ENCODE measurements at places on chromosomes 1 and 21.

GRCh38 chr21:29125191-29125590 is 5.3 kb upstream of the MAP3K7CL start:
- no peak for DNase-seq

DNA sequence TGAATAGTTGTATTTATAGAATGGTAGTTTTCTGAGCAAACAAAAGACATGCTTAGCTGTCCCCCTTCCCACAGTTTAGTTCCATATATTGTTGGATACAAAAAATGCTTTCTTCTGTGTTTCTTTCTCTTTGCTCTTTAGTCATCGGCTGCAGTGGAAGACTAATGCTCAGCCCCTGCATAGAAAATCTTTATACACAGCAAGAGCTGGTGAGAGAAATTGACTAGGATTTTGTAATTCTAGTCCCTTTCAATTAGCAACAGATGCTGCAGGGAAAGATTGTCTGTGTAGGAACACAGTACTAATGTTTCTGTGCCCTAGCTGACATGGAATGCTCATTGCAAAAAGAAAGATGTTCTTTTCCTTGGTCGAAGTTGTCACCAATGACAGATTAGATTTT is 200.9 kb downstream of the RPS6KC1 start:
- no peak for DNase-seq

DNA sequence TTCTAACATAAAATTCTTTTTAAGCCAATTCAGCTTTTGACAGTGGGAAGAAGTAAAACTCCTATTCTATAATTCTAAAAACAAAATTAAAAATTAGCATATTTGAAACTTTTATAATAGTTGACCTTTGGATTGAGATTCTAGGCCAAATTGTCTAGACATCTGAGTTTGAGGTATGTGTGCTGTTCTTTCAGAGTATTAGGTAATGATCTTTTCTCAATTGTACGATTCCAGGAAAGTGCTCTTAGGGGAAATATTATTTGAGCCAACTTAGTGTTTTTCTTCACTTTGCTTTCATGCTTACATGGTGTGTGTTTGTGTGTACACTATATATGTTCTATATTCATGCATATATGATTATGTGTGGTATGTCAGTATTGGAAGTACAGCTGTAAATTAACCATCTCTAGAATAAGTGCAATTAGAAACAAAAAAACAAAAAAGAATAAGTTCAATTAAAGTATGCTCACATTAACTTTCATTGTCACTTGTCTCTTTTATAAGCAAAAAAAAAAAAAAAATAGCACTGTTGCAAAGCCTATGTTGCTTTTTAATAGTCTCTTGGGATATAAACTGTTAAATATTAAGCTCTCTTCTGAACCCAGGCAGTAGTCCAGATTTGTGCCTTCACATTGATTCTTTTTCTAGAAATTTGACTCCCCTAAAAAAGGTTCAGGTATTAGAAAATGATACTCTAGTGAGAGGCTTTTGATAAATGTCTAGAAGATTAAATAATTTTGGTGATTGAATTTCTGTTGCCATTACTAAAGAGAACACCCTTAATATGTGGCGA is 132.2 kb downstream of the ATP5PO start:
- no peak for DNase-seq

GRCh38 chr1:12552111-12552888 is 65.7 kb downstream of the DHRS3 start:
- DNase-seq, result no peak

- no peak for DNase-seq
These were observed 231.7 kb downstream of the HMCN1 start for GRCh38 chr1:185965870-185966269.

DNA sequence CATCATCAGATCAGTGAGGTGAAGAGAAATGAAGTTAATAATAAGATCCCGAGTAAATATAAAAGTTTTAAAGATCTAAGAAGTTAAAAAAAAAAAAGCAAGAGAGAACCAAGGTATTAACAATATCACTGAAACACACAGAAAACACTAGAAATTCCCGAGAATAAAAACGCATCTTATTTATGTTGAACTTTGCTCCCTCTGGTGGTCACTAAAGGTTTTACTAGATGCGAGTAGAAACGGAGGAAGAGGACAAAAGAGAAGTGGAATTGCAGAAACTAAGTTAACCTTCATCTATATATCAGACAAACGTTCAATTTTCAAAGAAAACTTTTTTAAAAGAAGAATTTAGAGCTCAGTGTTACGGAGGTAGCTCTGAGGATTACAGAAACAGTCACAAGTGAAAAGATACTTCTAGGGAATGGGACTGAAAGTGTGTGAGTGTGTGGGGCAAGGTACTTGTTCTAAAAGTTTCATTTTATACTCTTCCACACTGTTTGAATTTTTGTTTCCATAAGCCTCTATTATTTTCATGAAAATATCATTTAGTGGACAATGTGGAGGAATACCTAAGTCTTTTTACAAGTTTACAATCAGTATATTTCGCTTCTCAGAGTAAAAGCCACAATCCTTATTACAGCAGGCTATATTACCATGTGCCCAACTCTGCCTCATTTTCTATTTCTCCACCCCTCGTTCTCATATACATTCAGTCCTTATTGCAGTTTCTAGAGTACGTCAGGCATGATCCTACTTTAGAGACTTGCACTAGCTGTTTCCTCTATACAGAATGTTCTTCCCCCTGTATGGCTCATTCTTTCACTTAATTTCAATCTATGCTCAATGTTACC is 19.7 kb downstream of the ACBD6 start:
- DNase-seq, result no peak

DNA sequence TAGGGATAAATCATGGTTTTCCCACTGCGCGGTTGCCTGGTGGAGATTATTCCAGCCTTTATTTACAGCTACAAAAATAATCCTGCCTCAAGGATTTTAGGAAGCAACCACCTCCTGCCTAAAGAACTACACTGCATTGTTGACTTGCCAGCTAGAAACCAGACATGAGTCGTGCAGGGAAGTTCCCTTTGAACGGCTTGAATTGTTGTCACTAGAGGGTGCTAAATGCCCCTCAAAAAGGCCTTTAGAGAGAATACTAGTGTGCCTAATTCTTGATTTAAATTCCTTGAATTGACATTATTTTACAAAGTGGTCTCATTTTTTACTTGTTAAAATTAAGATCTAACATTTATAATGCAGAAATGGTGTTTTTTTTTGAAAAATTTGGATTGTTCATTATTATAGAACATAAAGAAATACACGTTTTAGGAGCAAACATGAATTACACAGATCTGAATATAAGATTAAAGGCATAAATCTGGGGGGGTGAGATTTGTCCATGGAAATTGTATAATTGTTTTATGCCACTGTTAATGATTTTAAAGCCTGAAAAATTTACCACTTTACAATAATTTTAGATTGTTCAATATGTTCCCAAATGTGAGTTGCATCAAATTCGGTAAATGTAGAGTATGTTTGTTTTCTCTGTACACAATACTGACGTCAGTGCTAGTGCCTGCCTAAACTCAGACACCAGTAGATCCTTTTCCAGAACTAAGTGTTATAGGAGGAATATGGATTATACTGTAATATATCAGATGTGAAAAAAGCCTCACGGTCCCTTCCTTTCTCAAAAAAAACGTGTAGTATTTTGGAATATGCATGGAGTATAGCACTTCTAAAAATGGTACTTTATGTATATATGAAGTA is 7.6 kb upstream of the ERG start:
- no peak for DNase-seq

- no peak for DNase-seq
These were observed 39.4 kb downstream of the LTN1 start for GRCh38 chr21:28953247-28953646.

- no peak for DNase-seq
These were observed 17.4 kb downstream of the CACNA1S start for GRCh38 chr1:201094832-201095231.

- no peak for DNase-seq
These were observed 145.0 kb upstream of the FGGY start for GRCh38 chr1:59151860-59152259.

DNA sequence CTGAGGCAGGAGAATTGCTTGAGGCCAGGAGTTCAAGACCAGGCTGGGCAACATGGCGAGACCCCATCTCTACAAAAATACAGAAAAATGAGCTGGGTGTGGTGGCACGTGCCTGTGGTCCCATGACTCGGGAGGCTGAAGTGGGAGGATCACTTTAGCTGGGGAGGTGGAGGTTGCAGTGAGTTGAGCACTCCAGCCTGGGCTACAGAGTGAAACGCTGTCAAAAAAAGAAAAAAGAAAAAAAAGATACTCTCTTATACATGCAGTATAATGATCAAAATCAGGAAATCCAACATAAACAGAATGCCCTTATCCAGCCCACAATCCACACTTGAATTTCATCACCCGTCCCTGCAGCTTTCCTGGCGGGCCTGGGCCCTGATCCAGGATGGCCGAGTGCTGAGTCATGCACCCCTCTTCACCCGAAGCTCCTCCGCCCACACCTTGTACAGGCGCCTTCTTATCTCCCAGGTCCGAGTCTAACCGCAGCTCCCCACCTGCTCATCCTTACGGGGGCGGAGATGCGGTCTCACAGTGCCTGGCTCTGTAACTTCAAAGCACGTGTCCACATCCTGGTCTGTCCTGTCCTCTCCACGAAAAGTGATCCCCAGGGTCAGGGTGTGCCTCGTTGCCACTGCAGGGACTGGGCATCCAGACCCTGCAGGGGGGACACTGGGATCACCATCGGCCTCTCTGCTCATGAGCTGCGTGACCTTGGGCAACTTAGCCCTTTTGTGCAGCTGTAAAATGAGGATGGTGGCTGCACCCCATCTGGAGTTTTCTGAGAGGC is 120.2 kb upstream of the SLC45A1 start:
- DNase-seq, result no peak

DNA sequence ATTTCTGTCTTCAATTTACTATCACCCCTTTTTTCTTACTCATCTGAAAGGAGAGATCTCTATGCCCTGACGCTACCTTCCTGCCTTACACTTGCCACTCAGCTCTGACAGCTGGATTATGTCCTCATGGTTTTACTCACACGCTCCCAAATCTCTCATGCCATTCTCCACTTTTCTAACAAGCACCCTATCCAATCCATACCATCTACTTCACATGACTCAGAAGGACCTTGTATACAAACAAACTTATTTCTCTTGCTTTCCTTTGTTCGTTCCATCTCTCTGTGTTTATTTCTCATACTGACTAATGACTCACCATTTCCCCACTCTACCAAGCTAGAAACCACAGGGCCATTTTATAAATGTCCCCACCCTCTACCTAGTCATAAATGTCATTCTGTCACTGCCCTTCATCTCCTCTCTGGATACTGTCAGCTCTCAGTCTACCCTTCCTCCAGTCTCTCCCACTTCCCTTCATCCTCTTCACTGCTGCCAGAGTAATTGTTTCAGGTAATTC is 87.3 kb downstream of the USP24 start:
- no peak for DNase-seq

DNA sequence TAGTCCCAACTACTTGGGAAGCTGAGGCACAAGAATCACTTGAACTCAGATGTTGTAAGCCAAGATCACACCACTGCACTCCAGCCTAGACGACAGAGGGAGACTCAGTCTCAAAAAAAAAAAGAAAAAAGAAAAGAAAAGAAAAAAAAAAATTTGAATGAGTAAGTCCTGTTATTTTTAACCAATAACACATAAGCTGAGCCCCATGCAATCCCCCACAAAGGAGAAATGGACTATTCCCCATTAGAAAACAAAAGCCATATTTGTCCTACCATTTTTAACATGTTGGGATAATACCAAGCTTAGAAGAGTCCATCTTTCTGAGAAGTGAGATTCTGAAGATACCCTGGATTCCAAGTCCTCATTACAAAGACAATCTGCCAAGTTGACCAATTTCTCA is 32.4 kb downstream of the LTN1 start:
- no peak for DNase-seq

- no peak for DNase-seq
These were observed 138.5 kb downstream of the SLC45A1 start for GRCh38 chr1:8456308-8456912.

GRCh38 chr1:109777980-109778625 is 14.4 kb upstream of the EPS8L3 start:
- DNase-seq, result no peak

GRCh38 chr21:42013376-42013775 is 3.2 kb upstream of the ZBTB21 start:
- DNase-seq, result no peak

DNA sequence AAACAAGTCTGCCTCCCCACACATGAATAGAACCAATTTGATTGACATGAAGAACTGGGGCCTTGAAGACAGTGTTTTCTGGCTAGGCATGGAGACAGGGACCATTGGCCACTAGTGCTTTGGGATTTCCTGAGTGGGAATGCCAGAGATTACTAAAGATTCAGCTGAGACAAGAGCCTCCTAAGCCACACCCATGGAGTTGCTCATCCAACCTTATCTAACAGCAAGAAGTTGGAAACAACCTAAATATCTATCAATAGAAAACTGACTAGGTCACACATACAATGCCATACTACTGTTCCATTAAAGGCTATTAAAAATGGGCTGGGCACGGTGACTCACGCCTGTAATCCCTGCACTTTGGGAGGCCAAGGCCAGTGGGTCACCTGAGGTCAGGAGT is 184.1 kb downstream of the ZBTB18 start:
- no peak for DNase-seq

DNA sequence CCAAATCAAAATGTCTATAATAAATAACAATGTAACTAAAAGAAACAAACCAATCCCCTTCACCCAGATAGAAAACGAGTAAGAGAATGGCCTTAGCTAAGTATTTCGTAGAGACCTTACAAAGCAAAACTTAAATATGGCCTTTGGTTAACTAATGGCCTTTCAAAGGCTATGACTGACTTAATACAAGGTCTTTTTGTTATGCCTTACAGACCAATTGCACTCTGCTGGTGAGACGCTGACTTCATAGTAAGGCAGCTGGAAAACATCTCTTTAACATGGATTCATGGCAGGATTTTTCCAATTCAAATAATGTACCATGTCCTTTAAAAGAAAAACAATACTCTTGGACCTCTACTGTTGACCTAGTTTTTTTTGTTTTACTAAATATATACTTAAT is 15.8 kb upstream of the TBCE start:
- no peak for DNase-seq

DNA sequence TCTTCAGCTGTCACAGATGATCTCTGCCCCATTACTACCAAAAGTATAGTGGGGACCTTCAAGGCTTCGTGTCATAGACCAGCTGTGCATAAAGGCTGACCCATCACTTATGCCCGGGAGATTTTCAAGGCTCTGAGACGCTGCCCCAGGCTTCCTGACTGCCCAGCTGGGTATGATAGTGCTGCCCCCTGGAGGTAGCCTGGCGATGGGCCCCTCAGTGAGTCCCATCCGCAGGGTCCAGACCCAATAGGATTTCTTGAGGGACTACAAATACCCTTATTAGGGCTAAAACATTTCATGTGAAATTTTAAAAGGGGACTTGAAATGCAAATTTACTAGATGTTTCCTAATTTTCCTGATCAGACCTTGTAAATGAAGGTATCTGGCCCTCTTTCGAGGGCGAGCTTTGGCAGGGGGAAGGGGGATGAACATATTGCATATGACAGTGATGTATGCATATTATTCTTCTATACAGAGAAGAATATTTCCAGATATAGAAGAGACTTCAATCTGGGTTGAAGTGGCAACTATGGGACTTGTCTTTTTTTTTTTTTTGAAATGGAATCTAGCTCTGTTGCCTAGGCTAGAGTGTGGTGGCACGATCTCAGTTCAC is 11.7 kb upstream of the FCMR start:
- peak; percentile 72 for DNase-seq

GRCh38 chr1:168210312-168210711 is 15.5 kb upstream of the SFT2D2 start:
- no peak for DNase-seq
